Activated naive CD4-positive, alpha-beta T cell treated with anti-CD3 and anti-CD28 coated beads, Interleukin-2, amount 50 U/mL, for 16 hours (primary cell): ENCODE measurements at places on chromosomes 6 and 20.

DNA sequence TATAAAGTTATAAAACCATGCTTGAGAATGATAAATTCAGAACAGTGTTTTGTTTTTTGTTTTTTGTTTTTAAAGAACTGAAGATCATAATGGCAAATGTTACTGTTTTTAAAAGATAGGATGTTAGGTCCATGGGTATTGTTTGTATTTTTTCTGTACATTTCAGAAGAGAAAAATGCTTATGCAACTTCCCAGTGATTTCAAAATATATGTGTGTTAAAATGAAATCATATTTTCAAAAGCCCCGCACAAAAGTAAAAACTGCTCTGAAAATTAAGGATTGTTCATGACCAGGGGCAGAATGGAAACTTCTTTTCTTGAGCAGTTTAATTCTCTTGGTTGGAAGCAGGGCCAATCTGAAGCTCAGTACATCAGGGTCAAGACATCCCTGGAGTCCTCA is 109.2 kb upstream of the SIRPG start:
- DNase-seq: no peak

GRCh38 chr6:3844097-3844463 is 5.1 kb upstream of the FAM50B start:
- DNase-seq: no peak

GRCh38 chr6:73564578-73565345 is 43.9 kb upstream of the EEF1A1 start:
- DNase-seq: no peak

GRCh38 chr6:107587451-107587850 is 97.5 kb downstream of the SOBP start:
- DNase-seq: no peak

- no peak for DNase-seq
These were observed 141.3 kb upstream of the GLP1R start for GRCh38 chr6:38907264-38907663.
